ENCODE measurements at places on chromosomes 12 and 14.

DNA sequence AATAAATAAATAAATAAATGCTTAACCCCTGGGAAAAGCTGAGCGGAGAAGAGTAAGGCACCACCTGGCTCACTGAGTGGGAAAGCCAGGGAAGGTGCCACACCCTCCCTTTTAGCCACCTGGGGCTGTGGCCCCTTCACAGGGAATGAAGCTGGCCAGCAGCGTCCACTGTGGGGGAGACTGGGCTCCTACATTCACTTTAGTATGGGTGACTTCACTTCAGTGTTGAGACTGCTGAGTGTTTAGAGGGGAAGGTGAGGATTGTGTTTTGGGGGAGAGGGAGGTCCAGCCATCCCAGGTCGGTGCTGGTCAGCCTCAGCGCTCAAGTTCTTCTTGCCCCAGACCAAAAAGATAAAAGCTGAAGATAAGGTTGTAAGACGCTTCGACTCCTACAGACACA lies 1.6 kb downstream of the NAB2 start:
- DNase-seq: no peak

DNA sequence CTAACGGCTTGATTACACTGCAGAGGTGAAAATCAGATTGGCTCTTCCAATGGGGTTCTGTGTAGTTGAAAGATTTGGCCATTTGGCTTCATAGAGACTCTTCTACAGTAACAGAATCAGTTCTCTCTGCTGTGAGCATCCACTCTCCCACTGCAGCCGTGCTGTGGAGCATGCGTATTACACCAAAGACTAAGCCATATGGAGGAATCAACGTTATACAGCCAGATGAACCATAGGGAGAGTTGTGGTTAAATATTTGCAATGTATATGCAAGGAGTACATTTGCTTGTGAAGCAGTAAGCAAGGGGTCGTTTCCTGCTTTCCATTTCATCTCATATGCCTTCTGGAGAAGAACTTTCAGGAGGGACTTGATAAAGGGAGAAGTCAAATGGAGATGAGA lies 331.1 kb upstream of the FKBP4 start:
- DNase-seq: no peak

GRCh38 chr12:5692850-5693249 lies 252.2 kb downstream of the ANO2 start:
- no peak for DNase-seq

- no peak for DNase-seq
Observed at GRCh38 chr12:66279123-66279712, 23.1 kb upstream of the HELB start.

GRCh38 chr12:52721838-52722470 lies 18.6 kb upstream of the KRT77 start:
- DNase-seq: no peak

DNA sequence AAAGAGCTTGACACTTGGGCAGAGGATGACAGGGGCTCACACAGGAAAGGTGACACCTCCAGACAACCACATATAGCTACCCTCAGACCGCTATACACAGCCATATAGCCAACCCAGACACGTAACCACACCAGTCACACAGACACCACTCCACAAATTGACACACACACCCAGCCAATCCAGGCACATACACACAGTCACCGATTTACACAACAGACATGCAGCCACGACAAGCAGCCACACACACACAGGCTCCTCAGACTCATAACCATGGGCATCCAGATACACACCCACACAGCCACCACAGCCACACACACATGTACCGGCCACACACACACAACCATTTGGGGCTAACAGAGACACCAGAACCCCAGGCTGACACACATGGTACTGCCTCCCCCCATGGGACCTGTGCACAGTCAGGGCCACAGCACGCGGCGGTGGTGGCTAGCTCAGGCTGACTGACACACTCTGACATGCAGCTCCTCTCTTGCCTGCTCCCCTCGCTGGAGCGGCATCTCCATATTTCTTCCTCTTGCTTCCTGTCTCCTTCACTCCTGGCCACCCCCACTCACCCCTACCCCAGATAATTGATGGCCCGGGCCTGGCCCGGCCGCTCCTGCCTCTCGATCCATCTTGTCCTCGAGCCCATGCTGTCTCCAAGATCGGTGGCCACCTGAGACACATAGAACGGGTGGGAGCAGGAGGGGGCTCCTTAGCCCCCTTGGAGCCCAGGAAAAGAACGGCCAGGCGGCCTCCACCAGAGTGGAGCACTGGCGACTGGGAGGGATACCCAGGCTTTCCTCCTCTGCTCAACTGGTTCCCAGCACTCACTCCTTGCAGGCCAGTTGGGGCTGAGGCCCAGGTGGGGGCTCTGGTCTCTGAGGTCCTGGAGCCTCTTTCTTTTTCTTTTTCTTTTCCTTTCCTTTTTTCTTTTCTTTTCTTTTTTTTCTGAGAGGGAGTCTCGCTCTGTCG lies 6.0 kb upstream of the SHMT2 start:
- no peak for DNase-seq

DNA sequence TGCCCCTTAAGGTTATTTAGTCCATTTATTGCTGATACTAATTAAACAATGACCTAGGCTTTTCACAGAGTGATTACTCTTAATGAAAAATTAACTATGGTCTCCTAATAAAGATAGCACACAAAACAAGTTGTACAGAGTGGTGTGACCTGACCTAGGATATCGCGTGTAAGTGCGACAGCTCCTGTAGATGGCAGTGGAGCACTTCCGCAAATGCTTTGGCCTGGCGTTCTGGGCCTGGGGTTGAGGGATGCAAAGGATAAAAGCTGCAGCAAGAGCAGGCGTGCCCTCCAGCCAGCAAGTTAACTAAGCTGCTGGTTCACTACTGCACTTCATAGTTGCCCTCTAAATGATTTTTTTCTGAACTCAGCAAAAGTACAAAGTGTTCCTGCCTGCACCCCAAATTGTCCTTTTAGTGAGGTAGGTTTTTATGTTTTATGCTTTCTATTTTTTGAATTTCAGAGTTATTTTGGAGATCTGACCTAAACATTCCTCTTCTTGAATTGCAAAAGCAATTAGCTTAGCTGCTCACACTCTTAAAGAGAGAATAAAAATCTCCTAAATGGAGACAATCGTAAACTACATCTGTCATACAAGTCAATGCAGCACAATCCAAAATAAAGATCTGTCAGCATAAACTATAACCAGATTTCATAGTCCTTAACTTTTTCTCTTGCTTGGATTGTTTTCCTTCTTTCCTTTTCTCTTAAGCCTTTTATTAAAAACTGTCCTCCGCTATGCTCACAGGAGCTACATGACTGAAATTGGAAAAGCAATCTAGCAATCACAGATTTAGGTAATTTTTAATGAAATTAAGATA lies 379.6 kb downstream of the LRIG3 start:
- DNase-seq: peak; percentile 65

DNA sequence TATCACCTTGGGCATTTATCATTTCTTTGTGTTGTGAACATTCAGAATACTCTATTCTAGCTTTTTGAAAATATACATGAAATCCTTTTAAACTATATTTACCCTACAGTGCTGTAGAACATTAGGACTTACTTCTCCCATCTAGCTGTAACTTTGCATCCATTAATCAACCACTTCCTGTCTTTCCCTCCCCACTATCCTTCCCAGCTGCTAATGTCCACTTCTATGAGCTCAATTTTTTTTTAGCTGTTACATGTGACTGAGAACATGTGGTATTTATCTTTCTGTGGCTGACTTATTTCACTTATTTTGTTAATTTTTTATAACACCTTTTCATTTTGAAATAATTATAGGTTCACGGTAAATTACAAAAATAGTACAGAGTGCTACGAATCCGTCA lies 136.0 kb downstream of the LMNTD1 start:
- DNase-seq: no peak

- no peak for DNase-seq
Observed at GRCh38 chr12:3225796-3226180, 148.6 kb downstream of the TSPAN9 start.
